ENCODE measurements at places on chromosomes 6 and 20. TPM values are rescaled to one million over a fixed set of nuclear protein-coding genes. Genes with fewer than 3 reads are reported as not detected.

DNA sequence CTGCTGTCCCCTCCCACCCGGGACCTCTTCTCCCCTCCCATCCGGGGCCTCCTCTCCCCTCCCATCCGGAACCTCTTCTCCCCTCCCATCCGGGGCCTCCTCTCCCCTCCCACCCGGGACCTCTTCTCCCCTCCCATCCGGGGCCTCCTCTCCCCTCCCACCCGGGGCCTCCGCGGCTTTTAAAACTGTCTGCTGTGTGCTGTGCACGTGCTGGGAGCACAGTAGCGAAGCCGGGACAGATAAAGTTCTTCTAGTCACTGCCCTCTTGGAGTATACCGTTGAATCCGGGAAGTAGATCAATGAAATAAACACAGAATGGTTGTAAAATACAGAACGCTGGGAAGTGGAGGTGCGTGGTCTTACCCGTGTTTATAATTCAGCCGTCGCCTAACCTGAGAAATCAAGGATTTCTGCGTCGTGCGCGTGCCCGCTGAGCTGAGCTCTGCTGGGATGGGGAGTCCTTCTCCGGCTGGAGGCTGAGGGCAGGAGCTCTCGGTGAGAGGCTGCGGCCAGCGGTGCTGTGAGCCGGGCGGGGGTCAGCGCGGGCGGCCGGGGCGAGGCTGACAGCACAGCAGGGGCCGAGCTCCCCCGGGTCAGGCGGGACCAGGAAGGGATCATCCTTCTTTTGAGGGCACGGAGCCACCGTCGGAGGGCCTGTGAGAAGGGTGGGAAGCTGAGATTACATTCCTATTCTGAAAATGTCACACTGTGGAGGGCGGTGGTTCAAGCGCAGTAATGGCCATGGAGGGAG lies 19.6 kb upstream of the KIF25 start:
- no peaks in the 10 kb centered on the region for H3K27me3 ChIP-seq
- peak; percentile 29 for DNase-seq
- H3K4me3 ChIP-seq = no peak overlapping the region
- H3K27ac ChIP-seq = no peak overlapping the region
- H3K36me3 ChIP-seq = no peaks in the 10 kb centered on the region

The PSORS1C2 gene
- total RNA-seq = not detected

The HLA-DPB1 gene
- total RNA-seq = 32.3 TPM

The C20orf144 gene
- 0.23 TPM for total RNA-seq

The GSTA3 gene
- total RNA-seq = not detected
